Activated naive CD4-positive, alpha-beta T cell treated with anti-CD3 and anti-CD28 coated beads for 36 hours (primary cell): ENCODE measurements at places on chromosomes 16 and 17.

DNA sequence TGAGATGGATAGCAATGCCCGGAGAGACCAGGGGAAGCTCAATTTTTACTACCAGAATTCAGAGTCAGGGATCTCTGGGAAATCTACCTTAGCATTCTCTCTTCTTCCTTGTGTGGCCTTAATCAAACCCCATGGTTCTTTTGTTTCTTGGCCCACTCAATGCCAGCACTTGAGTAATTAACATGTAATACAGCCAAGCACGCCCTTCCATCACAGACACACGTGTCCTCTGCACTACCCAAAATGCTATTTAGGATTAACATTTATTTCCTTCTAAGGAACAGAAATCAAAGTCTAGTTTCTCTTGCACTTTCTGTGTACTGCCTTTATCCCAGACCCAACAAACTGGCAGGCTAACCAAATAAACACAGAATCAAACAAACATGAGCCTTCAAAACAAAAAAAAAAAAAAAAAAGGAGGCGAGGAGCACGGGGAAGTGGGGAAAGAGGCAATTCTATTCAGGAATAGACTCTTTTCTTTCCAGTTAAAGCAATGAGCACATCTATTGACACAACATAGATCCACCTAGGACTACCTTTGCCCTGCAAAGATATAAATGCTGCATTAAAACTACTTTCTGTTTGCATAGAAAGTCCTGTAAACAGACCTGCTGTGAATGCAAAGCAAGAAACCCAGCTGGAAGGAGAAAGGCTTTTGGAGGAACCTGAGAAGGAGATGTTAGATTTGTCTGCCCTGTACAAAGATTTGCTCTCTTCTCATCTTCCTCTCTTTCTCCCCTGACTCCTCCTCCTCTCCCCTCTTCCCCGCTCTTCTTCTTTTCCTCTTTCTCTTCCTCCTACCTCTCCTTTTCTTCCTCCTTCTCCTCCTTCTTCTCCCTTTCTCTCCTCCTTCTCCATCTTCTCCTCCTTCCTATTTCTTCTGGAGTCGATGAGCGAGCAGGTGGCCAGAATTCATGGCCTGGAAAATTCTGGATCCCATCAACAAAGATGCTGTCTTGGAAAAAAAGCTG lies 294.4 kb downstream of the NPIPA8 start:
- DNase-seq: no peak

- DNase-seq: no peak
Observed at GRCh38 chr16:80932708-80933095, 74.0 kb downstream of the CMC2 start.

DNA sequence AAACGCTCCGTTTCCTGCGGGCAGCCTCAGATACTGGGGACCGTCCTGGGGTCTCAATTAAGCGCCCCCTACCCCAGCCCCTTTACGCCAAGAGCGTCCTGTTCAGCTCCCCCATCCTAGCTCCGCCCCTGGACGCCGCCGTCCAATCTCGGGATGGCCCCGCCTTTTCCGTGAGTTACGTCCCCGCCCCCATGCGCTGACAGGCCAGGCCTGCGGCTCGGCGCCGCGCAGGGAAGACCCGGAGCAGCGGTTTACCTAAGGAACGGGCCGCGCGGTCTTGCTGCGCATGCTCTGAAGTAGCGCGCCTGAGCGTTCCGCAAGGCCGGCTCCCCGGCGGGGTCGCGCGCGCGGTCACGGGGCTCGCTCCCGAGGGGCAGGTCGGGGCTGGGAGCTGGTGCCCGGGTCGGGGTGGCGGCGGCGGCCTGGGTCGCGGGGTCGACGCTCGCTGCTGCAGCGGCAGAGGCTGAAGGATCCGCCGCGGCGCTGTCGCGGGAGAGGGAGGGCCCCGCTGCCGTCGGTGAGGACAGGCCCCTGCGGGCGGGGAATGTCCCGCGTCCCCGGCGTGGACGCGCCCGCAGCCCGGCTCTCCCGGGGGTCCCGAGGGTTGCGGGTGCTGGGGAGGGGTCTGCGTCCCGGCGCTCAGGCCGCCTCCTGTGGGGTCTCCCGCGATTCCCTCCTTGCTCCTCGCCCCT lies at the start of gene FLYWCH1:
Gene FLYWCH1 (plus strand): TSS at position 294 of the 692 bp plus-strand sequence. CDS start 17,755 bp downstream, outside the sequence.
- peak; percentile 100 for DNase-seq

GRCh38 chr17:970364-970763 lies 9.2 kb downstream of the NXN start:
- DNase-seq: no peak

- no peak for DNase-seq
Observed at GRCh38 chr17:13403982-13404946, 197.5 kb downstream of the HS3ST3A1 start.

- no peak for DNase-seq
Observed at GRCh38 chr17:48322060-48322459, 108.0 kb downstream of the SKAP1 start.

DNA sequence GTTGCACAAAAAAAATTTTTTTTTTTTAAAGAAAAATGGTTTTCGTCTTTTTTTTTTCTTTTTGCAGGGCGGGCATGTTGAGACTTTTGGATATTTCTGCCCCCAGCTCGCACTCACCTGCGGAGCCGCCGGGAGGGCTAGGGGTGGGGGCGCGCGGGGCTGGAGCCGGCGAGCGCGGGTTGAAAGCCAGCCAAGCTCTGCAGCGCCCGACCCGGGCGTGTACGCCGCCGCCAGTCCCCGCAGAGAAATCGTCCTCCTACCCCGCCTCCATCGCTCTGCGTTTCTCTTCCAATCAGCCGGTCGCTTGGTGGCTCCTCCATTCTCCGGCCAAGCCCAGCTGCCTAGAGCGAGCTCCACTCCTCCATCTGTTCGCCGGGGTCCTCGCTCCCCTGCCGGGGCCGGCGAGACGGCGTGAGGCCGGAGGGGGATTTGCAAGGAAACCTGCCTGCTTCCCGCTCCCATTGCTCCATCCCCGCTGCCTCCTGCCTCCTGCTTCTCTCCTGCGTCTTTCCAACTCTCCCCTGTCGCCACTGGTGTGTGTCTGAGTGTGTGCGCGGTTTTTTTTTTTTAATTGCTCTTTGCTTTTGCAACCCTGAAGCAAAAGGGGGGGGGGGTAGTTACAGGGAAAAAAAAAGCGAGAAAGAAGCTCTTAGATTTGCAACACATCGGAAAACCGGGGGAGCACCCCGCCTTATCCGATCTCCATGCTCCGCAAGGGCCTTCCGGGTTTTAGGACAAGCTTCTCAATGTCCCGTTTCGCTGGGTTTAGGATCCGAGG lies 1.8 kb upstream of the UBTF start:
- peak; percentile 73 for DNase-seq

DNA sequence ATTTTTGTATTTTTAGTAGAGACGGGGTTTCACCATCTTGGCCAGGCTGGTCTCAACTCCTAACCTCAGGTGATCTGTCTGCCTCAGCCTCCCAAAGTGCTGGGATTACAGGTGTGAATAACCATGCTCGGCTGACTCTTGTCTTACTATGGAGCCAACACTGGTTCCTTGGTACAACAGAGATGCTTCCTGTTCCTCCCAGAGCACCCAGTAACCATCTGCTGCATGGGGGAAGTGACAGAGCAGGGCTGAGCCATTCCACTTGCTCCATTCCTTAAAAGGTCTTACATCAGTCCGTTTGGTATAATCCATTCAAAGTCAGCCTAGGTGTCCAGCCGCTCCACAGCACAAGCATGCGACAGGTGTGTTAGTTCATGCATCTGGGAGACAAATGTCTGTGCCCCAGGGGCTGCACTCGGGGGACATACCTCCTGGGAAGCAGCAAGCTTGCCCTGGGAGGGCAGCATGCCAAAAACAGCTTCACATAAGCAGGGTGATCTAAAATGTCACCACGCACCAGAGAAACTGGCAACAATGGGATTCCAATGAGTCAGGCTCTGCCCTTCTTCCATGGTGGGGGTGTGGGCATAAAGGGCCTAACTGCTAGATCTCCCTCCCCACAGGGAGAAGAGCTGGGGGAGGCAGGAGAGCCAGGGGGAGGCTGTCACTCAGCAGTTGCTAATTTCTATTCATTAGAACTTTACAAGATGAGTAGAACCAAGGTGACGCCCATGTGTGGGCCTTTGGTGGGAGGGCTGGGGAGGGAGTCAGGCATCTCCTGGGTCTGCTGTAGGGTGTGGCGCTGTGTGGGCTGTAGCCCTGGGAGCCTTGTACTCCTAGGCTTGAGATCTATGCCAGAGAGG lies 35.5 kb downstream of the PIPOX start:
- DNase-seq: no peak

DNA sequence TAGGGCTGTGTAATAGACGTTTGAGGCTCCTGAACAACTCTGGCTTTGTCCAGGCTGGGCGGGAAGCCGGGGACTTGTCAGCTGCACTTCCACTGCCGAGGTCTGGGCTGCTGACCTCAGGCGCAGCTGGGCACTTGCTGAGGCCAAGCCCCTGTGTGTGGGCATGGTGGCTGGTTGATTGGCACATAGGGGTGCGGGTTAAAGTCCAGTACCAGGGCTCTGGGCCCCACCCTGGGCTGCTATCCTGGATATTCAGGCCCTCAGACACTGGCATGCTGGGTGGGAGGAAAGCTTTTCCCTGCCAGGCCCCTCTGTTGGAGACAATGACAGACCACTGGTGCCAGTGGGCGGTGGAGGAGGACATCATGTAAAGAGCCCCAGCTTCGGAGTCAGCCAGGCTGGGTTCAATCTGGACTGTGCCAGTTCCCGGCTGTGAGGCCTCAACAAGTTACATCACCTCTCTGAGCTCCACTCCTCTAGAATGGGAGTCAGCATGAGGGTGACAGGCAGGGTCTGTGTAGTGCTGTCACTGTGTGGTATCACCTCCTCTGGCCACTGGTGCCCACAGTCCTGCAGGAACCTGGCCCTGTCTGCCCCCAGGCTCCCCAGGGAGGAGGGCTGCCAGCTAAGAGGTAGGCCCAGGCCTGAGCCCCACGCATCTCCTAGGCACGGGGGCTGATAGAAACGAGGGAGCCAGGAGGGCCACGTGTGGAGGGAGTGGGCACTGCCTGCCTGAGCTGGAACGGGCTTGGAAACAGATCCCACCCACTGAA lies 42.5 kb downstream of the PSME3IP1 start:
- DNase-seq: no peak

DNA sequence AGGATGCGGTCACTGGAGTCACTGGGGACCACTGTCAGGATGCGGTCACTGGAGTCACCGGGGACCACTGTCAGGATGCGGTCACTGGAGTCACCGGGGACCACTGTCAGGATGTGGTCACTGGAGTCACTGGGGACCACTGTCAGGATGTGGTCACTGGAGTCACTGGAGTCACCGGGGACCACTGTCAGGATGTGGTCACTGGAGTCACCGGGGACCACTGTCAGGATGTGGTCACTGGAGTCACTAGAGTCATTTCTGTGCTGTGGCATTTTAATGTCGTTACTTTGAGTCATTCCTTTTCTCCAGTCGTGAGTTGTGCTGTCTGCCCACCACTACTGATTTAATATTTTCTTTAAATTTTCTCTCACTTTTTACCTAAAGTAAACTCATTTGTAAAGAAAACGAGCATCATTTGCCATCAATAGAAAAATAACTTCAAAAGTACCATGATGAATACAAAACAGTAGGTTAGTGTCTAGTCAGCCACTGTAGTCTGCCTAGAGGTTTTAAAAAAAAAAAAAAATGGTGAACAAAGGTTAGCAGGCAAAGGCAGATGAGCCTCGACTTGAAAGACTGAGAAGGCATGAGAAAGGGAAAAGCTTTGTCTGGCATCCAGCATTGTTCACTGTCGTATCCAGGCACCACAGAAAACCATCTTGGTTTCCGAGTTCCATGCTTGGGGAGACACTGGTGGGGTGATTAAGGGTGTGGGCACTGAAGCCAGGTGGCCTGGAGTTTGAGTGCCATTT lies 346.6 kb downstream of the SNX29 start:
- peak; percentile 56 for DNase-seq

DNA sequence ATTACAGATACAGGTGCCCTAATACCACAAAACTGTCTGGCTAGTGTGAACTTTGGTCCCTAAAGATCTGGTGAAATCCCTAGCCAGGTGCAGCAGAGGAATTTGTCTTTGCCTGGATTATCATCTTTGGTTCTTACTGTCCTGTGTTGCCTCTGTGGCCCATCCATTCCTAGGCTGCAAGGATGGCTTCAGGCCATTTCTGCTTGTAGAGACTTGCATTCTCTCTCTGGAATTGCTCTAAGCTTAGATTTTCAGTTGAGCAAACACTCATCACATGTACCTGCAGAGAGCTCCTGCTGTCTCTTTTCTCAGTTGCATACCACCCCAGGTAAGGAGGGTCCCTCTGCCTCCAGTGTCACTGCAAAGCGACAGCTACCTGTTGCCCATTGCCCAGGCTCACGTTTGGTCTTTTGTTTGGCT lies 114.9 kb downstream of the PRKCA start:
- no peak for DNase-seq

DNA sequence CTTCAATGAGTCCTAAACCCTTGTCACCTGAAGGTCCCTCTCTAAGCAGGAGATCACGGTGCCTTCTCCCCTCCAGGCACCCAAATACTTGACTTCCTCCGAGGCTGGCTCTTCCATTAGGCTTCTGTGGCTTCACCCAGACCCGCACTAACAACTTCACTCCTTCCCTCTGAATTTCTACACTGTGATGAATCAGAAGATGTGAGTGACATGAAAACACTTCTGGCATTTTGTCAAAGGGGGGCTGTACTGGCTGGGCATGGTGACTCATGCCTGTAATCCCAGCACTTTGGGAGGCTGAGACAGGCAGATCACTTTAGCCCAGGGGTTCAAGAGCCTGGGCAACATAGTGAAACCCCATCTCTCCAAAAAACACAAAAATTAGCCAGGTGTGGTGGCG lies 72.6 kb upstream of the CNEP1R1 start:
- DNase-seq: no peak
